ENCODE measurements at places on chromosomes 5 and 9.

DNA sequence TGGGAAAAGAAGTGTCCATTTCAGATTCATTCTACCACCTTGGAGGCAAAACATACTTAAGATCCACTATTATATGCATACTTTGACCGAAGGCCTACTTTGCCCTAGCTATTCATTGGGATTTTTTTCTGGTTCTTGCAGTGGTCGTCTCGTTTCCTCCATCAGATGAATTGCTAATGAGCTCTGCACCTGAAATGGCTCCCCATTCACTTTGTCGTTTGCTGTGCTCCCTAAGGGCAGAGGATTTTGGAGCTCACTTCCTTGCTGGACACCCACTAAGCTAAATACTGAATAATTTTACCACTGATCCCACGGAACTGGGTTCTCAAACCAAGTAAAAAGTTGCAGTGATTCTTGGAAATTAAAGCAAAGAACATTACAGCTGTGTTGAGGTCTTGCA, 1.9 kb downstream of the KDM3B start:
- no peak for DNase-seq

GRCh38 chr9:125829743-125830142, 82.6 kb downstream of the PBX3 start:
- DNase-seq: peak; percentile 54

DNA sequence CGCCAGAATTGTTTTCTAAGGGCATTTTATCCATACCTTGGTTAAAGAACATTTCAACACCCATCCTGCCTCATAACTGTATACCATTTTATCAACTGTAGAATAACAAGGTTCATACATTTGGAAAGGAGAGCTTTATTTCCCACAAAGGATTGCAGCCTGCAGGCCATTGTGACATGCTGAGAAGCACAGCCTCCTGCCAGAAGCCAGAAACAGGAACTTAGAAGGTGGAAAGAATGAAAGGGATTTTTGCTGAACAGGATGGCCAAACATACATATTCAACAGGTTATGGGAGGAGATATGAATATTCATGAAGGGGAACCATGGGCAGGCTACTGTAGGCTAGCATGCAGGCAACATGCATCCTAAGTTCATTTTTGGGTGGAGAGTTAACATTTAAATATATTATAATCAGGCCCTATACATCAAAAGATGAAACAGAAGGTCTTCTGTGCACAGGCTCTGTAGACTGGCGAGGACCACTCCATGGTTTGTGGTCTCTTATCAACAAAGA, 59.9 kb upstream of the DIRAS2 start:
- DNase-seq: no peak

- no peak for DNase-seq
Measured at GRCh38 chr5:170701334-170701733, 82.2 kb upstream of the GABRP start.

GRCh38 chr5:153552886-153553285, 62.4 kb downstream of the GRIA1 start:
- DNase-seq: no peak

GRCh38 chr5:128470663-128471062, 67.4 kb downstream of the FBN2 start:
- no peak for DNase-seq

- no peak for DNase-seq
Measured at GRCh38 chr5:41754857-41755256, 115.4 kb downstream of the OXCT1 start.

GRCh38 chr9:24436761-24437160, 108.9 kb downstream of the IZUMO3 start:
- DNase-seq: no peak

GRCh38 chr9:133099726-133100505, 21.1 kb downstream of the RALGDS start:
- DNase-seq: no peak

DNA sequence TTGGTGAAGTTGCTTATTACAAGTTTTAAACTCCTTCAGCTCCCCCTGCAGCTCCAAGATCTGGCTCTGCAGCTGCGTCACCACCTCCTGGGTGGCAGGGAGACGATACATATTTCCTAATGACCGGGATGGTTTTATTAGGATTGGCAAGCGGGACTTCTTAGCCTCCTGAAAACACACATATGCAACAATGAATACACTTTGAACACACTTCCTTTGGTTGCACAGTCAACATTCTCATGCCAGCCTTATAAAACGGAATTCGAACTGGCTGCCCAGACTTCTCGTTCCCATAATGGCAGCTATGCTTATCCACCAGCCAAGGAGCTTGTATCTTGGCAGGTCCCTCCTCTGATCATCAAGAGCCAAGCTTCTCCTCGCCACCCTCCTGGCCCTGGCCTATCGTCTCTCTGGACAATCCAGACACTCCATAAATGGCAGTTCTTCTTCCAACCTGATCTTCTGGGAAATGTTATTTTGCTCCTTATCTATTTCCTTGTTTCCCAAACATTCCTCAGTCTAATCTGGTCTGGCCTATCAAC, 131.9 kb downstream of the CDK5RAP2 start:
- no peak for DNase-seq

GRCh38 chr5:112440031-112440430, 21.0 kb upstream of the EPB41L4A start:
- DNase-seq: no peak

DNA sequence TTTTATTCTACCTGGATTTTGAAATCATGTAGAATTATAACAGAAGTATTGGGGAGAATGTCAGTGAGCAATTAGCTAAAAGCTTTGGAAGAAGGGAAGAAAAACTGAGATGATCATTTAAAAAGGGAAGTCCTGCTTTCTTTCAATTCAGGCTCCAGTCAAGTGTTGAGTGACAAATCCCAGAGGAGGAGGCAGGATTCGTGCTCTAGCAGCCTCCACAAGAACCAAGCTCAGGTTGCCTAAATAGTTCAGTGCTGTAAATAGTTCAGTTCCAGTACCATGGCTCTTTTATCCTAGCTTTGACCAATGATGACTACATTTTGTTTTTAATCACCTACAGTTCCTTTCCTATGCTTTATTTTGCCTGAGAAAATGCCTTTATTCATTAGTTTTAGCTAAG, 204.9 kb upstream of the NREP start:
- peak; percentile 29 for DNase-seq

DNA sequence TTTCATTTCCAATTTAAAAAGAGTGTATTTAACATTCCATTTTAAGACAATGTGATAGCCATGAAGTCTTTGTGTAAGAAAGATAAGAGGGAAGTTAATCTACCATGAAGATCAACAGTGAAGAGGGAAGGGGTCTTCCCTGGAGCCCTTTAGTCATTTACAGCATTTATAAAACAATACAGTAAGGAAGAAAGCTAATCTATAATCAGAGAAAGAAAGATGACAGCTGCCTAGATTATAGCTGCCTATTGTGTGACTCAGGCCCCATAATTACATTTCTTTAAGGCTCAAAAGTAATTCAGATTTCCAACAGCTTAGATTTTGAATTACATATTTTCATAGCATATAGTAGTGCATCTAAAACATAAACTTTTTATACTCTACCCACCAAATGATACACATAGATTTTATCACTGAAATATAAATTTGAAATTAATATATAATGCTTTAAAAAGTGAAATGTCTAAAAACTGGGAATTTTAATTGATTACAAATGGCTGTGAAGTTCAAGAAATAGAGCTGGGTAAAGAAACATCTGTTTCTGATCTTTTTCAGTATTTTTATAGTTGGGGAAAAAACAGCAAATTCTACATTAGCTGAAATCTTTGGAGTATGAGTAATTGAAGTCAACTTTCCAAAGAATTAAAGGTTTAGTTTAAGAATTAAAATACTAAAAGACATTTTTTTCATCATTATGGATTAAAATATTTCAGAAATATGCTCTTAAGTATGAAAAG, 89.6 kb downstream of the RIC1 start:
- DNase-seq: no peak

DNA sequence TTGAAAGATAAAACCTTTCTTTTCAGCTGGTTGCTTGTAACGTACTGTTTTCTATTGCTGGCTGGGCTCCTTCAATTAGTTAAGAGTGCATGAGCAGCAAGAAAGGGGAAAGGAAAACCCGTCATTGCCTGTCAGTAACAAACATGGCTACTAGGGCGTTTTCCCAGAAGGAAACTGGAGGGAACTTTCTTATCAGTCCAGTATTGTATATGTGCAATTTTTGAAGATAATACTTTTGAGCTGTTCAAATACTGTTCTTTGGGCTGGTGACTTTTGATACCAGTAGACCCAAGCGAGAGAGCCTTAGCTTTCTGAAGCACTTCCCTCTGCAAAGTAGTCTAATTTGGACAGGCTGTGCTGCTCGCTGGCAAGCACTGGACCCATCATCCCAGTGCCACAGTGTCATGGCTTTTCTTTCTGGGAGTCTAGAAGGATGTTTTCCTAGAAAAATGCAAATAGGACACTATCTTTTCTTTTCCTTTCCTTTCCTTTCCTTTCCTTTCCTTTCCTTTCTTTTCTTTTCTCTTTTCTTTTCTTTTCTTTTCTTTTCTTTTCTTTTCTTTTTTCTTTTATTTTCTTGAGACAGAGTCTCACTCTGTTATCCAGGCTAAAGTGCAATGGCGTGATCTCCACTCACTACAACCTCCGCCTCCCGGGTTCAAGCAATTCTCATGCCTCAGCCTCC, 149.9 kb upstream of the SMIM23 start:
- no peak for DNase-seq

DNA sequence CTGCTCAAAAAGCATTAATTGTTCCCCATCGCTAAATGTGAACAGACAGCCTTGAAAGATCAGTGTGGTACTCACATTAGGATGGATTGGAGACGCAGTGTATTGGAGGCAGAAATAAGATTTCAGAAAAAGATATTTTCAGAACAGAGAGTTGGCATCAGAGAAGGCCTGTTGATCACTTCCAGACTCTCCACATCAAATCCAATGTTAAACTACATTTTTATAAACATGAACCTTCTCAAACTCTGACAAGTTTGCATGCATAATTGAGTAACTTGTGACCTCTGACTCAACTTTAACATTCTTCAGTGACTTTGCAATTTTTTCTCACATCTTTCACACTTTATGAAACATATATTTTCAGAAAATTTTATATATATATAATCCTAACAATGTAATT, 919.6 kb upstream of the SEMA6A start:
- DNase-seq: no peak

GRCh38 chr5:181255276-181255675, 5.7 kb downstream of the TRIM52 start:
- no peak for DNase-seq

- no peak for DNase-seq
Measured at GRCh38 chr5:73485715-73486114, 12.5 kb upstream of the BTF3 start.

DNA sequence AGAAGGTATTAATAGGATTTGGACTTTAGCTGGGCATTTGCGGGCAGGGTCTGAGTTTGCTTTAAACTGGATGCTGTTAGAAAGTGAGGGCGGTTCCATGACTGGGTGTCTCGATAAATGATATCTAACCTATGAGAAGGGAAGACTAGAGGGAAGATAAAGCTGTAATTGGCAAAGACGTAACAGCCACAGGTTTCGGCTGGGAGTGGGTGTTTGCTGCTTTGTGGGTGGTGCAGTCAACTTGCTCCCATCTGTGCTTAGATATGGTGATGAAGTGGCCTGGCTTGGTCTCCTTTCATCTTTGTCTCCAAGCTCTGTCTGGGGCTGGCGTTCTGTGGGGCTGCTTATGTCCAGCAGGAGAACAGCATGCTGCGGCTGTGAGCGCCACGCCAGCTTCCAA, 23.3 kb downstream of the OR2V1 start:
- DNase-seq: no peak

GRCh38 chr9:10172476-10172875, 440.3 kb downstream of the PTPRD start:
- peak; percentile 32 for DNase-seq

DNA sequence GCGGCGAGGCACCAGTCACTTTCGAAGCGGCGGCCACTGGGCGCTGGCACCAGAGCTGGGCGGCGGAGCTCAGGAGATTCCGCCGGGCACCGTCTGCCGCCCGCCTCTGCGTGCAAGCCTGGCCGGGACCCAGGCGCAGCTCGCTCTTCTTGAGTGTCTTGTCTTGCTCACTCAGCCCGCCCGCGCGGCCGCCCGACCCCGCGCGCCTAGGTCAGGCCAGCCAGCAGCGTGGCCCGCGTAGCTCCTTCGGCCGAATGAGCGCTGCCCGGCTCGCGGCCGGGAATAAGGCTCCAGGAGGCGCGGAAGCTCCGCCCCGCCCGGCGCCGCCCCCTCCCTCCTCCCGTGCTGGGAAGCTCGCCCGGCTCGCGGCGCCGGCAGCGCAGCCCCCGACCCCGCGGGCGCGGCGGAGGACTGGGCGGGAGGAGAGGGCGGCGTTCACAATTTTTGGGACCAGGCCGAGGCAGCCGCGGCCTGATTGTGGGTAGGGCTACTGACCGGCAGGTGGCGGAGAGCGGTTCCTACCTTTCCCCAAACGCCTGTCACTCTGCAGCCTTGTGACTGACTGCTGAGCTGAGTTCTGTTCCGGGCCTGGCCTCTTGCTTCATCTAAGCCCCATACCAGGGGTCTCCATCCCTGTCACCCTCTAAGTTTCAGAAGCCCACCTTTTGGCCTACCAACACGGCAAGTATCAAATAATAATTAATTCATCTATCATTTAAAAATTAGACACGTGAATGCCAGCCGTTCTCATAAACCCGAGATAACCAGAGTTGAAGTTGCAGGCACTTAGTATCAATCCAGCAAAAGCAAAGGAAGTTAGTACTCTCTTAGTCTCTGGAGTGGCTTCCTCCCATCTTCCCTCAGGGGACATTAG, at the start of gene HBEGF:
HBEGF (minus strand) TSS at position 256 of the 874 bp plus-strand sequence. CDS start 275 bp downstream, outside the sequence.
- DNase-seq: peak; percentile 74

DNA sequence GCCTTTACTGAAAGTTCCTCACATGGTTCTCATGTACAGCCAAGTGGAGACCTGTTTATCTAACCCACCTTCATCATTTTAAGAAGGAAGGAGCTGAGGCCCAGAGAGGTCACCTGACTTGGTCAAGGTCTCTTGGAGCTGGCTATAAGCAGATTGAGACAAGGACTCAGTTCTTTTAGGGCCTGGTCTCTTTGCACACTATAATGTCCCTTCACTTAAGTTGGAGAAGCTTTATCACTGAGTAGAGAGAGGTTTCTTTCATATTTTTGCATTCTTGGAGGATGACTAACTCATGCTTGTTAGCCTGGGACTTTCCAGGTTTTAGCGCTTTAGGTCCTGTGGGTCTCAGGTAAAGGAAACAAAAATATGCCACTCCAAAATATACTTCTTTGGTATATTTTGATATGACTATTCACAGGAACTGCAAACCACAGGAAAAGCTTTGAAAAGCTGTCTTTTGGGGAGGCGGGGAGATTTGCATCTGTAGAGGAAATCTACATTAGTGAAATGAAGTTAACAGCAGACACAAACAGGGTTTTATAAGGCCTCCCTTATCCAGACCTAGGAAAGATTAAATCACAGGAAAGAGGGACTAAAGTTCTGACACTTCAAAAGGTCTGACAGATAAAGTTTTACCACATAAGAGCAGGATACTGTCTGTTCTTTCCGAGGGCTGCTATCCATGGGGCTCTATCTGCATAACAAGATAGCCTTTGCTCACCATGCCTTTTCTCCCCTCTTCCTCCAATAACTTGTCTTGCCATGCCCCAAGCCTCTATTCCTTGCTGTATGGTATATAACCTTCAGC, 95.8 kb upstream of the ANKRD55 start:
- no peak for DNase-seq

GRCh38 chr9:35862328-35862727, 7.9 kb downstream of the OR13J1 start:
- no peak for DNase-seq

DNA sequence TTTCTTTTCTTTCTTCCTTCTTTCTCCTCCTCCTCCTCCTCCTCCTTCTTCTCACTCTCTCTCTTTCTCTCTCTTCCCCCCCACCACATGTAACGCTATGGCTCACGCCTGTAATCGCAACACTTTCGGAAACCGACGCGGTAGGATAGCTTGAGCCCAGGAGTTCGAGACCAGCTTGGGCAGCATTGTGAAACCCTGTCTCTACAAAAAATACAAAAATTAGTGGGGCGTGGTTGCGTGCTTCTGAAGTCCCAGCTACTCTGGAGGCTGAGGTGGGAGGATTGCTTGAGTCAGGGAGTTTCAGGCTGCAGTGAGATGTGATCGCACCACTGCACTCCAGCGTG, 736 bp upstream of the GLDC start:
- no peak for DNase-seq
